ENCODE measurements at places on chromosomes 1 and 21. TPM values are rescaled to one million over a fixed set of nuclear protein-coding genes. Genes with fewer than 3 reads are reported as not detected.

BTBD19 gene
- polyA plus RNA-seq = 8.7 TPM

GRCh38 chr21:31781737-31782136 is 49.8 kb upstream of the SCAF4 start:
- no peak overlapping the region for H3K27ac ChIP-seq
- H3K27me3 ChIP-seq = no peaks in the 10 kb centered on the region
- H3K4me1 ChIP-seq = no peaks in the 10 kb centered on the region
- H3K36me3 ChIP-seq = no peaks in the 10 kb centered on the region

- no peak overlapping the region for H3K27ac ChIP-seq
- no peaks in the 10 kb centered on the region for H3K4me1 ChIP-seq
- H3K27me3 ChIP-seq = peaks cover 88% of the 10 kb centered on the region
- H3K4me3 ChIP-seq = no peak overlapping the region
- DNase-seq = no peak
Observed at GRCh38 chr21:33025106-33025488, 638 bp upstream of the OLIG2 start.

BSND gene
- polyA plus RNA-seq = not detected

DNA sequence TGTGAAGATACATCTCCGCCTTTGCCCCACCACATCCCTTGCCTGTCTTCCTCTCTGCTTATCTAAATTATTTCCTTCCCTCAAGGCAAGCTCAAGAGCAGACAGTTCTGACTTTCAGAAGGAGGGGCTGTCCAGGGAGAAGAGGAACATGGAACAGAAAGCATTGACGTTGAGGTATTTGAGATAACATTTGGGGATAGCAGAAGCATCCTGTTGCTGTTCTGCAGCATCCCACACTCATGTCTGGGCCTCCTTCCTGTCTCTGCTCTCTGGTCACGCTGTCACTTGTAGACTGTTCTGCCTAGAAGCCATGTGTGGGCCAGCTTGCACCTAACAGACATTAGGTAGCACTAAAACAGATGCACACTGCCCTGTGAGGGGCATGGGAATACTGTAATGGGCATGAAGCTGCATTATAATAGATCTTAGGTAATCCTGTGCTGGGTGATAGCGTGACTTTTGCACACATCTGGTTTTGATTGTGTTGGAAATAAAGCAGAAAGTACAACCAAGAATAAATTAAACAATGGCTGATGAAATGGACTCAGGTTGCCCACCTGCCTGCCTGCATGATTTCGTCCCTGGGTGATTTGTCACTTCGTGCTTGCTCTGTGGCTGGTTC is 660 bp upstream of the RD3 start:
- no peak for DNase-seq
- peaks cover 11% of the 10 kb centered on the region for H3K27me3 ChIP-seq
- H3K4me1 ChIP-seq = no peaks in the 10 kb centered on the region
- H3K36me3 ChIP-seq = no peaks in the 10 kb centered on the region

DNA sequence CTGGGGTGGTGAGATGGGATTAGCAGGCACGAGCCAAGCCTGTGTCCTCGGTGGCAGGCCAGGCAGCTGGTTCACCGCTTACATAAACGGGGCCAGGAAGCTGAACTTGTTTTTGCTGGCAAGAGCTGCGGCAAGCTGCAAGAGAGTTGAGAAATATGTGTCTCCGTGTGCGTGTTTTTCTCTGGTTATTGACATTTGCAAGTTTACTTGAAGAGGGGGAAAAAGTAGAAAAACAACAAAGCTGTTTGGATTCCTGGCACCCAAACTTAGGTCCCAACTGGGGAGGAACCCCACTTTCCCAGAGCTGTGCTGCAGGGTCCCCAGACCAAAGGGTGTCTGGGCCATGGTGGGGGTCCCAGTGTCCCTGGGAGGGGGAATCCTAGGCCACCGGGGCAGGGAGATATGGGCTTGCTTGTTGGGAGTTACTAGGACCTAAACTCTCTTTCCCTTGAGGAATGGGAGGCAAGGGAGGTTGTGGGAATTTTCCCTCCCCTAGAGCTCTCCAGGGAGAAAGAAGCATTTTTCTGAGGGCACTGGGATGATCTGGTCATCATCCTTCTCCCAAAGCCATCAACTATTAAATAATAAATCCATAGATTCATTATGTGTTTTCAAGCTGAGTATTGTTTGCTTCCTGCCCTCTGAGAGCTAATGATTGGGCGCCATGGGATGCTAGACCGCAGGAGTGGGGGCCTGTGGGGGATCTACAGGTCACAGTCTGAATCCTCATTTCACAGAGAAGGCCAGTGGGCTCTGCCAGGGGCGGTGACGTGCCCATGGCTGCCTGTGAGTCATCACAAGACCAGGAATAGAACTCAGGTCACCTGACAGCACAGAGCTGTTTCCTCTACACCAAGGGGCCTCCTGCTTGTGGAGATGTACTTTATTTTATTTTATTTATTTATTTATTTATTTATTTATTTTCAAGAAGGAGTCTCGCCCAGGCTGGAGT is 14.8 kb downstream of the IL6R start:
- DNase-seq = peak; percentile 92
- peak overlapping the region; percentile 72 for H3K27ac ChIP-seq
- H3K4me3 ChIP-seq = no peak overlapping the region
- H3K27me3 ChIP-seq = no peaks in the 10 kb centered on the region
- no peaks in the 10 kb centered on the region for H3K36me3 ChIP-seq
- peaks cover 51% of the 10 kb centered on the region for H3K4me1 ChIP-seq

GRCh38 chr1:43844114-43844513 is 89.5 kb upstream of the ARTN start:
- H3K4me1 ChIP-seq = no peaks in the 10 kb centered on the region
- H3K4me3 ChIP-seq = no peak overlapping the region
- no peaks in the 10 kb centered on the region for H3K27me3 ChIP-seq
- H3K36me3 ChIP-seq = no peaks in the 10 kb centered on the region
- H3K27ac ChIP-seq = no peak overlapping the region
- DNase-seq = peak; percentile 15

- H3K4me3 ChIP-seq = no peak overlapping the region
- peaks cover 6% of the 10 kb centered on the region for H3K36me3 ChIP-seq
- DNase-seq = peak; percentile 28
- peaks cover 6% of the 10 kb centered on the region for H3K4me1 ChIP-seq
- no peak overlapping the region for H3K27ac ChIP-seq
Observed at GRCh38 chr21:33899199-33899598, 16.4 kb downstream of the ATP5PO start.

SAMD11 gene
- 0.40 TPM for polyA plus RNA-seq

DNA sequence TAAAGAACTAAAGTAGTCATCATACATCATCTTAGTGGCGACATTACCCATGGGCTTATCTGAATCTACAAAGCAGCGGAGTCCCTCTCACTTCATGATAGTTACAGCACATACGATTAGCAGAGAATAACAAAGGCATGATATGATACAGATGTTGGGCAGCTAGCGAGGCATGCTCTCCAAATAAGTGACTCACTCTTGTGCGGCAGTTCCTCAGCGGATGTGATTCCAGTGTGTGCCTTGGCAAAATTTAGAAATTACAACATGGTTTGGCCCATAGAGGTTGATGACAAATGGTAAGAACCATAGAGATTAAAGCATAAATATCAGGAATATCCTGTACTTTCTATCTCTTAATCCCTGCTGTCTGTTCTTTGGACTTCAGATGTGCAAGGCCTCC is 48.1 kb upstream of the PAXBP1 start:
- peaks cover 4% of the 10 kb centered on the region for H3K4me1 ChIP-seq
- DNase-seq = peak; percentile 96
- no peak overlapping the region for H3K4me3 ChIP-seq

GRCh38 chr21:27346041-27346448 is 379.2 kb upstream of the ADAMTS5 start:
- no peaks in the 10 kb centered on the region for H3K27me3 ChIP-seq
- H3K4me1 ChIP-seq = peaks cover 2% of the 10 kb centered on the region
- H3K27ac ChIP-seq = peak overlapping the region; percentile 30
- peak; percentile 54 for DNase-seq
- no peak overlapping the region for H3K4me3 ChIP-seq
- no peaks in the 10 kb centered on the region for H3K36me3 ChIP-seq

AMPD1 gene
- not detected for polyA plus RNA-seq

GPATCH4 gene
- polyA plus RNA-seq = 23.6 TPM

MATN1 gene
- polyA plus RNA-seq = not detected

CCDC30 gene
- 0.56 TPM for polyA plus RNA-seq
